Cardiac muscle cell (in vitro differentiated cells and primary cell): ENCODE measurements at places on chromosomes 2 and 18.

GRCh38 chr2:236644502-236644911, 74.9 kb downstream of the ACKR3 start:
- no peak for DNase-seq

- peak; percentile 45 for DNase-seq
These were observed 258.3 kb downstream of the CYRIA start for GRCh38 chr2:16407358-16407757.

- DNase-seq, result no peak
These were observed 200.2 kb downstream of the RIT2 start for GRCh38 chr18:42915299-42915698.

DNA sequence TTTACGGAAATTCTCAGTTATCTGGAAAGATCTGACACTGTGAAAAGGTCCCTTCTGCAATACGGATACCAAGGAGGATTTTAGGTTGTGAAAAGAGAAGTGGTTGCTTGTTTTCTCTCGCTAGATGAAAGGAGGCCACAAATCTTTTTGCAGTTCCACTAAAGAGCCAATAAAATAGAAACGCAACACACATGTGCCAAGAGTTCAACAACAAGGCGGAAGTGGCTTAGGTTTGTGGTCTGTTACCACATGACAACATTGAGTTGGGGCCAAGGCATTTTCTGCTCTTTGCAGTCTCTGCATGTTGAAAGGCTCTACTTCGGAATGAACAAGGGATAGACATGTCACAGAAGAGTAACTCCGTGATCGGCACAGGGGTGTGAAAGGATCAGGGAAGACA, 115.7 kb upstream of the OSR1 start:
- no peak for DNase-seq

DNA sequence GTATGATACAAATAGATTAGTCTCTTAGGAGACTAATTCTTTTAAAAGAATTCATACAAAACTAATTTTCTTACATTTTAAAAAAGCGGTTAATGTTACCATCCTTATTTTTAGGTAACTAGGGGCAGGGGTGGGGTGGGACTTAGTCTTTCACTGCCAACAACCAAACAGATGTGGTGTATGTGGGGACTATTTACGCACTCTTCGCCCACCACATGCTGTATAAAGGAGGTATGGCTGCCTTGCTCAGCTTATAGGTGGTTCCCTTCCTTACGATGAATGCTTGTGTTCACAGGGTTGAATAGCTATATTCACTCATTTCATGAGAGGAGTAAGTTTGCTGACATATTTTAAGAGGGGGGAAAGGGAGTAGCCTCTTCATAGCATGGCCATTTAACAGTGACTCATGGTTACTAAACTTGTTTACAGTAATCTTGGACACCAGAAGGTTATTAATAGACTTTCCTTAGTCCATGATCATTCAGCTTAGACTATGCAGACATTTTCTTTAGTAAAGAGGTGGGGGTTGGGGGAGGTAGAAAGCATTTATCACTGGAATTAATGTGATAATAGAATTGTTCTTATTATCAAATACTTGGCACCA, 61.8 kb downstream of the CAB39 start:
- DNase-seq, result peak; percentile 71

DNA sequence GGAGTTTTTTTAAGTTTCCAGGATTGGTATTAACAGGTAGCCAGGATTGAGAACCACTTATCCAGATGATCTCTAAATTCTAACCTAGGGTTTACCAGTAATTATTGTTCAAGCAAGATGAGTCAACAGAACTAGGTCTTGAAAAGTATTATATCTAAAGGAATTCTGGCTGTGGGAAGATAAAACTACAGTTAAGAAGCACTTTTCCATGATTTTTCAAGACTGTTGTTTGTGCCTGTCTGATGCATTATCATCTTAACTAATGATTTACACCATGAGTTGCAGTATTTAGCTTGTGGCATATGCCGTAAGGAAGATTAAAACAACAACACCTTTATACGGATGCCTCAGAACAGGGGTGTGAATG, 142.2 kb upstream of the CCDC68 start:
- DNase-seq, result no peak

DNA sequence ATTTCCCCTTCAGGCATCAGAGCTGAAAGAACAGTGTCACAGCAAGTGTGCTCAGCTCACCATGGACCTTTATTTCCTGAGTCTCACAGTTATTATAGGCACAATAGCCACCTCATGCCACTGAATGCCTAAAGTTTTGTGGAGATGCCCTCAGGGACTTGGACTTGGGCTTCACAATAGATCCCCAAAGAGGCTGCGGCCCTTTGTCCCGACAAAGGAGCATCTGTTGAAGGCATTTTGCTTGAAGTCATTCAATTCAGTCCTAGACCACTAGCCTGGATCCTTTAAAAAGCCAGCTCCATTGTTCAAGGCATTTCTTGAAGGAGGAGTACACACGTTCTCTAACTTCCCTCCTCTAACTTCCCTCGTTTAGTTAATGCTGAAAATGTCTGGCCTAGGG, 125.4 kb downstream of the DCC start:
- no peak for DNase-seq

DNA sequence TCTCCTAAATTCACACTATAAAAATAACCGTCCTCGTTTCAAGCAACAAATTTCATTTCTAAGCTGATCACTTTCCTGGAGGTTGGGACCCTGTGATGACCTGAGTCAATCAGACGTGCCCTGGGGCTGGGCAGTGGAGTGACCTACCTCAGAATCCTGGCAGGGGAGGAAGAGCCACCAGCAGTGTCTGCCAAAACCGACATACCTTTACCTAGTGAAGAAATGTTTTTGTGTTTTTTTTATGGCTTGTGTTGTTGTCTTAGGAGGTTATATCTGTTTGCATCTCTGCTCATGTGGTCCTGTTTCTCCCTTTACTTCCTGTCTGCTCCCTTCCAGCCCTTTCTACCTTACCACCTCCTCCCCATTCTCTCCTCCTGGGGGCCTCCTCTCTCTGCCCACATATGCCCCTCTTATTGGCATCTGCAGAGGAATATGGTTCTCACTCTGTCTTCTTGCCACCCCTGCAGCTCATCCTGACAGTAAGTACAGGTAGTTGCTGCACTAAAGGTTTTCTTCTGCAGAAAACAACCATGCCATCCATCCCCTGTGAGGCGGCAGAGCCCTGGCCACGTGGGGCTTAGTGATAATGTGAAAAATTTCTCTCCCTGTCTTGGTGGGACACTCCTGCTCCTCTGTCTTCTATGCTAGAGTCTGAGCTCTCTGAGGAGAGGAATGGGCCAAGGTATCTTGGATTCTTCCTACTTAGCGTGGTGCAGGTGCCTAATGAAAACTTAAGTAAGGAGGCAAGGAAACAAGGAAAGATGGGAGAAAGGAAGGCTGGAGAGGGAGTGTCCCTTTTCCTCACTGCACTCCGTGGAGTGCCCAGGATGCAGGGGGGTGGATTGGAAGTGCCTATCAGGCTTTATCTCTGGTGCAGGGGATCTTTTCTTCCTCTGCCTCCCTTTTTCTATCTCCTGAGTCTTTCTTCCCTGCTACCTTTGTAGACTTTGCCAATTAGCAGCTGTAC, 15.4 kb downstream of the ACOXL start:
- no peak for DNase-seq
